Activated CD4-positive, alpha-beta T cell treated with anti-CD3 and anti-CD28 coated beads, Interleukin-2, amount 50 U/mL, for 16 hours (primary cell): ENCODE measurements at places on chromosomes 3 and 15.

DNA sequence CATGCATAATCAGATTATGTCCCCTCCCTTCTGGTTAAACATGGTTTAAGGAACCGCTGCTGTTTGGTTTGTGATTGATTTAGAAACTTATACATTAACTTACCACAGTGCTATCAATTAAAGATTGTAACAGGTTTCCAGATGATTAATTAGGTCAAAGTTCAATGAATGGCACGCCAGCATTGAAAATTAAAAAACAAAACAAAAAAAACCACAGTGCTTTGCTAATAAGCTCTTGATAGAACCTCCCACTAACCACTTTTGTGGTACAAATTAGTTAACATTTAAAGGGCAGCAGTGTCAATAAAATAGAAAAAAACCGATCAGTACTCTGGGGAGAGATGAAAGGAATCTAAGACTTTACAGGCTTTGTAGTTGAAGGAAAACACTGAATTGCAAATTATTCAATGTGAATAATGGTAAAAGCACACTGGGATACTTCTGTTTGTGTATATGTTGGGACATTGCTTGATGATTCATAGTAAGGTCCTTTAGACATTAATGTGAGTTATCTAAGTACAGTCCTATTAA is 7.6 kb upstream of the C3orf38 start:
- DNase-seq: peak; percentile 12

DNA sequence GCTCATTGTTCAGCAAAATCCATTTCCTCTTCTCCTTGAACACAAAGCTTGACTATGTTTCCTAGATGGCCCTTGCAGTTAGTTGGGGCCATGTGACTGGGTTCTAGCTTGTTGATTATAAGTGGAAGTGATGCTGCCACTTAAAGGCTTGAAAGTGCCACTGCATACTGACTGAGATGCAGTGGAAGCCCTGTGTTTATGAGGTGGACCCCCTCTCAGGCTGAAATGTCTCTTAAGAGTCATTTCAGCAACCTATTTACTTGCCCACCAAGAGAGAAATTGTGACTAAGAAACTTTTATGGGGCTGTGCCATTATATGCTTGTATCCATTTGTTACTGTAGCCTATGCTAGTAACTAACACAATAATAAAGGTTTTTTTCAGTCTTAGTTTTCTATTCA is 8.4 kb upstream of the ANP32A start:
- DNase-seq: peak; percentile 35

DNA sequence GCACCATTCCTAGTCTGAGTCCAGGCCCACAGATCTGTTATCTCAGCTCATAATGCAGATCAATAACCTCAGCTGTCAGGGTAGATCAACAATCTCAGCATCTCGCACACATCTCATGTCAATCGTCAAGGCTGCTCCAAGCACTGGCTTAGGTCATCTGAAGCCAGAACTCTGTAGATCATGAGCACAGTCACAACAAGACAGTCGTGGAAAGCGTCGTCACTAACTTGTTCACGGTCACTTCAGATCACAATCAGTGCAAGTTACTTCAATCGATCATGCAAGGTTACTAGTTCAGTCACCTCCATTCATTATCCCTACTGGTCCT is 71.8 kb downstream of the RBPMS2 start:
- DNase-seq: no peak

DNA sequence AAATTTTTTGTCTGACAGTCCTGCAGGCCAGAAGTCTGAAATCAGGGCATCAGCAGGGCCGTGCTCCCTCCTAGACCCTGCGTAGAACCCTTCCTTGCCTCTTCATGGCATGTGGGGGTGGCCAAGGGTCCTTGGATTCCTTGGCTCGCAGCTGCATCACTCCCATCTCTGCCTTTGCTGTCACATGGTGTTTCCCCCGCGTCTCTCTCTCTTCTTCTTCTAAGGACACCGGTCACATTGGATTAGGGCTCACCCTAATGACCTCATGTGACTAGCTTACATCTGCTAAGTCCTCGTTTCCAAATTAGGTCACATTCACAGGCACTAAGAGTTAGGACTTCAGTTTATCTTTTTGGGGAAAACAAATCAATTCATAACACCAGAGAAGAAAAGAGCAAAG is 12.0 kb downstream of the SLCO3A1 start:
- DNase-seq: no peak

- no peak for DNase-seq
Observed at GRCh38 chr3:136818769-136819391, at the start of gene SLC35G2. Gene SLC35G2, plus strand, starts transcription at chr3:136819126. Its CDS starts 35,335 bp downstream, at chr3:136854461.

DNA sequence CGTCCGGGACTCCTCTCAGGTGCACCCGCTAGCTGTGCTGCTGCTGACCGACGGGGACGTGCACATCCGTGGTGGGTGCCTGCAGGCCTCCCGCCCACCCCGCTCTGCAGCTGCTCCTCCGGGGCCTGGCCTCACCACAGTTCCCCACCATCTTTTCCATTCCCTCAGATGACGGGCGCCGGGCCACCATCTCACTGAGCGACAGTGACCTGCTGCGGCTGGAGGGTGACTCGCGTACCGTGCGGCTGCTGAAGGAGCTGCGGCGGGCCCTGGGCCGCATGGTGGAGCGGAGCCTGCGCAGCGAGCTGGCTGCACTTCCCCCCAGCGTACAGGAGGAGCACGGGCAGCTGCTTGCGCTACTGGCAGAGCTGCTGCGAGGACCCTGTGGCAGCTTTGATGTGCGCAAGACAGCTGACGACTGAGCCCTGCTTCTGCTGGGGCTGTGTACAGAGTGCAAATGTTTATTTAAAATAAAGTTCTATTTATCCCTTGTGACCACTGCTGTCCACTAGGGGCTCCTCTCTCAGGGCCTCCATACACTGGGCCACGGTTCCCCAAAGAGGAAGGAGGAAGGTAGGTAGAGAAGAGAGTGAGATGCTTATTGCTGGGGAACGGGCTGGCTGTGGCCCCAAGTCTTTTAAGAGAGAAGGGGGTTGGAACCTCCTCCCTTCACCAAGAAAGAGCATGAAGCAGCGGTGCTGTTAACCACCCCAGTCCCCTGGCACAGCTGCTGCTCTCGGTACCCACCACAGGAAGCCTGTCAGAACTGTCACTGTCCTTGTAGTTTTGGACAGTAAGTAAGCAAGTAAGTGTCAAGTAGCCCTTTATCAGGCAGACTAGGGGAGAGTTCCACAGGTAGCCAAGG is 47.0 kb downstream of the DHX30 start:
- no peak for DNase-seq

DNA sequence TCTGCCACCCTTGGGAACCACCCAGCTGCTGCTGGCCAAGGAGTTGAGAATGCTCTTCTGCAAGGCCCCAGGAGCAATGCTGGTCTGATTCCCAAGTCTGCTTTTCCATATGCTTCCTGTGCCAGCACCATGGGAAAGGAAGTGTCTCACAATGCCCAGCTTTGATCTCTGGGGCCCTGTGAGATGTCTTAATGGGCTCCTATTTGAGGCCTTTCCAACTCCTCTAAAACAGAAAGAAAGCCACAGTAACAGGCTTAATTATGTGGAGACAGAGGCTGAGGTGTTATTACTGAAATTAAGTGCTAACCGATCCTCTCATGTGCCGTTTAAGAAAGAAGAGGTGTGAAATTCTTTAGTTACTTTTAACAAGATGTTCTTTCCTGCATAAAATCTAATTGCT is 4.5 kb downstream of the EOGT start:
- DNase-seq: no peak

GRCh38 chr3:16177962-16178627 is 3.6 kb downstream of the GALNT15 start:
- DNase-seq: peak; percentile 65

GRCh38 chr15:43410572-43411214 is 39.8 kb downstream of the TUBGCP4 start:
- no peak for DNase-seq

- no peak for DNase-seq
Observed at GRCh38 chr15:28030801-28031200, 68.3 kb downstream of the OCA2 start.

DNA sequence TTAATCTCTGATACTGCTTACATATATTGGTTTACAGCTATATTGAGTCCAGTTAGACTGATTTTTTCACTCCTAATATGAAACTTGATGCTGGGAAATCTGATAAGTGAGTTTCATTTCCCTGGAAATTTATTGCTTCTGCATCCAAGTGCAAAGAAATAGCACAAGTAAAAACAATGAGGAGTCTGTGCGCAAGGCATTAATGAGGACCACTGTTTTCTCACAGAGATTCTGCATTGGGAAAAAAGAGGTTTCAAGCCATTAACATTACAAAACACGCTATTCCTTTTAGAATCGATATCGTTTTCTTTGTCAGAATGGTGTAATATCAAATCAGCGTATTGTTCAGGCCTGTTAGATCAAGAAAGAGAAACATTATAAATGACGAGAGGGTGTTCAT is 723.3 kb upstream of the ARRDC4 start:
- DNase-seq: no peak

GRCh38 chr3:30694148-30694547 is 87.7 kb downstream of the TGFBR2 start:
- DNase-seq: no peak

GRCh38 chr3:136437043-136437442 is 186.9 kb downstream of the PCCB start:
- no peak for DNase-seq

GRCh38 chr3:129663045-129663446 is 56.6 kb upstream of the PLXND1 start:
- DNase-seq: no peak

- DNase-seq: no peak
Observed at GRCh38 chr3:141839389-141839788, 37.1 kb upstream of the ATP1B3 start.

DNA sequence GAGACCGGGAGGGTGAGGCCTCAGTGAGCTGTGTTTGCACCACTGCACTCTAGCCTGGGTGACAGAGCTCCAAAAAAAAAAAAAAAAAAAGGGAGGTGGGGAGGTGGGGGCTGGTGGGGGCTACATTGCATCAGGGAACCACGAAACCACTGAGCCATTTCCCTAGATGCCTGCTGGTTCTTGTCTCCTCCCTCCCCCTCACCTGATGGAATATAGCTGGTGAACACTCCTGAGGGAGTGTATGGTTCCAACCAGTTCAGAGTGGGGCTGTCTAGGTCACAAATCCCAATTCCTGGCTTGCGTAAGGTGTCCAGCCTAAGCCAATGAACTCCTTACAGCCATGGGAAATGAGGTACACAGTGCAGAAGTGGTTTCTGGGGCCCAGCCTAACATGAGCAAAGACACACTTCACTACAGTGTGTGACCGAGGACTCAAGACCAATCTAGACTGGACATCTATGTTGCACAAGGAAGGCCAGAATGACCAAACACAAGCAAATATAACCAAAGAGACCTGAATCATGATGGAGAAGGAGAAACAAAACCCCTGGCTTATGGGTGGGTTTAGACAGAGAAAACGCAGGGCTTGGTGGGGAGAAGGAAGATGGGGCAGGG is 39.1 kb upstream of the OSBPL11 start:
- no peak for DNase-seq

DNA sequence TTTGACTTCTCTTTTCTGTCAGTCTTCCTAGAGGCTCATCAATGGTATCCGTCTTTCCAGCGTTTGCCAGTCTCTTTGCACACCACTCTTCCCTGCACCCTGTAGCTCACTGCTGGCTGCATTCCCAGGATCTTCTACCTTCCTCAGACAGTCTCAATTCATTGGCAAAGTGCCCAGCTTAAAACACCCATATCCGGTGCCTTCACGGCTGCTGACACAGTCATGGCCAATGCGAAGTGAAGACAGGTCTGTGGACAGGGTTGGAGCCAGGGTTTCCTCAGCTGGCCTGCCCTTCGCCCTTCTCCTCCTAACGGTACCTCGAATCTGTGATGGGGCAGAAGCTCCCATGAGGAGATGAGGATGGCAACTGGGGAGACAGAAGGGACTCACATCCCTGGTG is 36.1 kb downstream of the PTH1R start:
- no peak for DNase-seq

DNA sequence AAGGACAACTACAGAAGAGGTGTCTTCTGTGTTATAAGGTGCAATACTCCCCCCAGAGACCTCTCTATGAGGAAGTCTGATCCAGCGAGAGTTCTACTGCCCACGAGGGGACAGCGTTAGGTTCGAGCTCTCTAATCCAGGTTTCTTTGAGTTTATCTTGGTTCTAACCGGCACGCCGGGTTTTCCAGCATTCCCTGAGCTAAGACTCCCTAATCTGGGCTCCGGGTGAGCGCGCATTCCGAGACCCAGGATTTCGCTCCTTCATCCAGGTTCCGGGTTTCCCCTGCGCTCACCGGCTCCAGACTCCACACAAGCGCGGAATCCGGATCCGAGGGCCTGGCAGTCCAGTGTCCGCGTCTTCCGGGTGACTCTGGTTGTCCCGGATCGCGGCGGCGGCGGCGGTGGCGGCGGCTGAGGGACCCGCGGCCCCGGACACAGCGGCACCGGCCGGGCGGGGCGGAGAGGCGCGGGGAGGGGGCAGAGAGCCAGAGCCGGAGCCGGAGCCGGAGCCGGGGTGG is at the start of gene ZNF609:
TSS of gene ZNF609 (plus strand) at position 373 of the 518 bp plus-strand sequence. CDS start 38,842 bp downstream, outside the sequence.
- DNase-seq: peak; percentile 89

GRCh38 chr3:197278933-197279332 is 19.5 kb downstream of the DLG1 start:
- DNase-seq: no peak

DNA sequence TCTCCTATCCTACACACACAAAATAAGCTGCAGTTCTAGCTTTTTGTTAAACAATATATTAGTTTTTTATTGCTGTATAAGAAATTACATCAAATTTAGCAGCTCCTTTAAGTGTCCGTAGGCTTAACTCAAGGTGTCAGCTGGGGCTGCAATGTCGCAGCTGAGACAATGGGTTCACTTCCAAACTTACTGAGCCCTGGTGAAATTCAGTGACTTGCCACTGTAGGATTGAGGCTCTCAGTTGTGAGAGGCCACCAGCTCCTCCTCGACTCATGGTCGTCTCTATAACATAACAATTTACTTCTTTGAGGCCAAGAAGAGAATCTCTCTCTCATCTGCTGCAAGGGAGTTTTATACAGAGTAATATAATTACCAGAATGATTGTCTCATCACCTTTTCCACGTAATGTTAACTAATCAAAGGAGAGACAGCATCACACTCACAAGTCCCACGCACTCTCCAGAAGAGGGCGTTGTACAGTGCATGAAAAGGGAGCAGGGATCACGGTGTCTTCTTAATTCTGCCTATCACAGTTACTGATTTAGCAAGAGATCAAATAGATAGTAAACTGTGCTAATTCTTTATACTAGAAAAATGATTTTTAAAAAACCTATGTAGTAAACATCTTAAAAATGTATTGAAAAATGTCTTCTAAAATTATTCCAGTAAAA is 735.6 kb upstream of the GBE1 start:
- DNase-seq: no peak

- no peak for DNase-seq
Observed at GRCh38 chr3:138492980-138493675, 58.7 kb downstream of the ESYT3 start.

- DNase-seq: no peak
Observed at GRCh38 chr3:107929088-107929487, 161.7 kb downstream of the CD47 start.

GRCh38 chr15:62999923-63000561 is 42.5 kb upstream of the TPM1 start:
- no peak for DNase-seq

DNA sequence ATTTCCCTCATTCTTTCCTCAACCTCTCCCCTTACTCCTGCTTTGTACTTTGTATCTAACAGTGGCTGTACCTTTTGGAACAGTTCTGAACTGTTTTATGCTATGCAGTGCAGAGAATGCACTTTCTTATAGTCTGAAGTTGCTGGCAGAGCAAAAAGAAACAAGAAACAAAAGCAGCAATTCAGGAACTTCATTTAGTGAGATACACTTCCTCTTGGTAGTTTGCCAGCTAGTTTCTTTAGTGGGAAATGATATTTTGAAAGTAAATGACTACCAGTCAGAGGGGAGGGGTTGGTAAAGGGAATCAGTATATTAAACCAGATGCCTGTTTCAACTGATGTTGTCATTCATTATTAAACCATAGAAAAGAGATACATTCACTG is 55.0 kb upstream of the CHD2 start:
- peak; percentile 66 for DNase-seq
